Naive thymus-derived CD4-positive, alpha-beta T cell (primary cell): ENCODE measurements at places on chromosomes 1 and 21.

DNA sequence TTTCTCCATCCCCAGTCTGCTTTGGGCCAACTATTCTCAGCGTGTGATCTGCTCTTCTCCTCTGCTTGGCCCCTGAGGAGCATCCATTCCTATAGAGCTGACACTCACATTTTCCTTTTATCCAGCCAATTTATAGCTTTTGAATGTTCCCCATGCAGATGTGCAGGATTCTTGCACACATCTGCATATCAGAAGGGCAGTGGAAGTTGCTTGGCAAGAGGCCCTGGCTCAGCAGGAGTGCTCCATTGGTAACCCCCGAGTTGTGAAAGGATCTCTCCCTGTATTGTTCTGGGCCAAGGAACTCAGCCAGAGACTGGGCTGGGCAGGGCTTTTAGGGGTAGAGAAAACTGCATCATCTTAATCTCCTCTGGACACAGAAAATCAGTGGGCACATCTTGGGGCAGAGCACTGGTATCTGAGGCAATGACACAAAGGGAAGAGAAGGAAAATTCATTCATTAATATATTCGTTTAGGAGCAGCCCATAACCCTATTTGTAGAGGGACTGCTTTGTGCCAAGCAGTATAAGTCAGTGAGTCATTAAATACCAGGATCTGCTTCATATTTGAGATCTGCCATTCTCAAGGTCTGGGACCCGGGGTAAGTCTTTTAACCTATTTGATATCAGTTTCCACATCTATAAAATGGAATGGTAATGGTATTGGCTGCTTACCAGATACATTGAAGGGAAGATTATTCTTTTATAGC is 31.0 kb upstream of the BEND5 start:
- no peaks in the 10 kb centered on the region for H3K4me1 ChIP-seq
- no peak overlapping the region for H3K4me3 ChIP-seq
- H3K27ac ChIP-seq = no peak overlapping the region
- H3K36me3 ChIP-seq = no peaks in the 10 kb centered on the region

GRCh38 chr1:119771770-119772169 is 3.1 kb upstream of the HMGCS2 start:
- H3K4me3 ChIP-seq = no peak overlapping the region
- no peak for DNase-seq
- H3K36me3 ChIP-seq = no peaks in the 10 kb centered on the region
- H3K4me1 ChIP-seq = no peaks in the 10 kb centered on the region
- no peak overlapping the region for H3K27ac ChIP-seq

DNA sequence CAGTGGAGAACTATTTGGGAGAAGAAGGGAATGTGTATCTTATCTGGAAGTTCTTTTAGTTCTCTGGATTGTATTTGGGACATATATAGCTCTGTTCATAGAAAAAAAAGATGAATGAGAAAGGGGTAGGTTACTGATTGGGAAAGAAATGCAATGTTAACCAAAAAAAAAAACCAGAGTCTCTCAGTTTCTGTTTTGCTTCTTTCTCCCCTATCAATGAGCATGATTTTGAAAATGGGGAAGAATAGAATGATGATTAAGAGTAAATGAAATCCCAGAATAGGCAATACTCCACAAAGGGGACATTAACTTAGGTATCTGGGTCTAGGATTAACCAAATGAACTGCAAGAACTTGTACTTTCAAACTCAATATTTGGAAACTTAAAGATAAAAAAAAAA is 92.9 kb downstream of the RHOU start:
- H3K27me3 ChIP-seq = no peaks in the 10 kb centered on the region
- no peak for DNase-seq
- no peak overlapping the region for H3K4me3 ChIP-seq
- peaks cover 16% of the 10 kb centered on the region for H3K4me1 ChIP-seq

GRCh38 chr1:190940951-190941350 is 463.3 kb upstream of the BRINP3 start:
- no peak for DNase-seq
- no peaks in the 10 kb centered on the region for H3K4me1 ChIP-seq
- no peaks in the 10 kb centered on the region for H3K27me3 ChIP-seq
- no peaks in the 10 kb centered on the region for H3K36me3 ChIP-seq
- no peak overlapping the region for H3K27ac ChIP-seq
- H3K4me3 ChIP-seq = no peak overlapping the region

DNA sequence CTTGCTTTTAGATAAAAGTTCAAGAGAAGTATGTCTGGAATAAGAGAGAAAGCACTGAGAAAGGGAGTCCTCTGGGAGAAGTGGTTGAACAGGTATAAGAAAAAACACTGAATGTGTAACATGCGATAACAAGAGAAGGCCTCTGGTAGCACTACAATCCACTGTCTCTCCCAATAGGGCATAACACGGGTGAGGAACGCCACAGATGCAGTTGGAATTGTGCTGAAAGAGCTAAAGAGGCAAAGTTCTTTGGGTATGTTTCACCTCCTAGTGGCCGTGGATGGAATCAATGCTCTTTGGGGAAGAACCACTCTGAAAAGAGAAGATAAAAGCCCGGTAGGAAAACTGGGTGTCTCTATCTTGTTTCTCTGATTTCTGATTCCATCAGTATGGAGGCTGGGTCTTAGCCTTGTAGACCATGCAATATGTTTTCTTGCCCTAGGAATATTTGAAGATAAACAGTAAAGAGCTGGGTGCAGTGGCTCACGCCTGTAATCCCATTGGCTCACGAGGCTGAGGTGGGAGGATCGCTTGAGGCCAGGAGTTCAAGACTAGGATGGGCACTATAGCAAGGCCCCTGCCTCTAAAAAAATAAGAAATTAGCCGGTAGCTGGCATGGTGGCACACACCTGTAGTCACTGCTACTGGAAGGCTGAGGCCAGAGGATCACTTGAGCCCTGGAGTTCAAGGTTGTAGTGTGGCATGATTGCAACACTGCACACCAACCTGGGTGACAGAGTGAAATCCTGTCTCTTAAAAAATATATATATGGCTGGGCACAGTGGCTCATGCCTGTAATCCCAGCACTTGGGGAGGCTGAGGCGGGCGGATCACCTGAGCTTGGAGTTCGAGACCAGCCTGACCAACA is 40.4 kb downstream of the DAP3 start:
- no peak for DNase-seq
- H3K4me3 ChIP-seq = no peak overlapping the region

DNA sequence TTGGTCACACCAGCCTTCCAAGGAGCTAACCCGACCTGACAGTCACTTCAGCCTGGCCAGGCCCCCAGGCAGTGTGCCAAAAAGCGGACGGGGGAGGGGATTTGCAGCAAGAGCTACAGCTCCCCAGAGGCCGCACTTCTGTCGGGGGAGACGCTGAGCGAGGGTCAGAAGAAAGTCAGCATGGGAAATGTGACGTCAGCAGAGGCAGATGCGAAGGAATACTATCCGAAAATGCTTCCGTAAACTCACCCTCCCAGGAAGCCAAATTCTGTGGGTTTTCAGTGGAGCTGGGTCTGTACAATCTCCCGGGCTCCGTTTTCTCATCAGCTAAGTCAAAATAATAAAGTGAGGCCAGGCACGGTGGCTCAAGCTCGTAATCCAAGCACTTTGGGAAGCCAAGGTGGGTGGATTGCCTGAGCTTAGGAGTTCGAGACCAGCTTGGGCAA is 28.5 kb upstream of the ECE1 start:
- no peak overlapping the region for H3K4me3 ChIP-seq
- no peak for DNase-seq
- no peak overlapping the region for H3K27ac ChIP-seq
- no peaks in the 10 kb centered on the region for H3K36me3 ChIP-seq
- H3K27me3 ChIP-seq = no peaks in the 10 kb centered on the region

DNA sequence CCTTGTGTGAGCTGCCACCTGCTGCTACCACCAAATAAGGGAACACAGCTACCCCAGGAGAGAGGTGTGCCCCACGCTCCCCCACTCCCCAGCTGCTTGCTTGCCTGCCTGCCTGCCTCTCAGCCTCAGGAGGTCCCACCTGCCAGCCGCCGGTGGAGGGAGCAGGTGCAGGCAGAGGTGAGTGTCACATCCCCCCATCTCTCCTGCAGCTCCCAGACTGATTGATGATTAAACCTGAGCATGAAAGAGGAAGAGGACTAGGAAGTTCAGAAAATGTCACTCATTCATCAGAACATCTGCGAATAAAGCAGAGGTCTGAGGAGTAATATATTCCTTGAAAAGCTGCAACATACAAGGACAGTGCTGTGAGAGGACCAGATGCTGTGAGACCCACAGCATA is 58.6 kb upstream of the HIVEP3 start:
- no peak for DNase-seq
- no peak overlapping the region for H3K4me3 ChIP-seq
- H3K27ac ChIP-seq = no peak overlapping the region

GRCh38 chr1:10761503-10762152 is 34.8 kb downstream of the CASZ1 start:
- no peaks in the 10 kb centered on the region for H3K4me1 ChIP-seq
- H3K4me3 ChIP-seq = no peak overlapping the region
- no peak overlapping the region for H3K27ac ChIP-seq

GRCh38 chr1:14689996-14690615 is 91.6 kb downstream of the KAZN start:
- no peak for DNase-seq
- H3K4me1 ChIP-seq = no peaks in the 10 kb centered on the region
- no peaks in the 10 kb centered on the region for H3K36me3 ChIP-seq
- no peak overlapping the region for H3K4me3 ChIP-seq
- no peak overlapping the region for H3K27ac ChIP-seq
- no peaks in the 10 kb centered on the region for H3K27me3 ChIP-seq

- H3K27me3 ChIP-seq = no peaks in the 10 kb centered on the region
- no peaks in the 10 kb centered on the region for H3K4me1 ChIP-seq
- no peak overlapping the region for H3K4me3 ChIP-seq
These were observed 548.8 kb upstream of the ZP4 start for GRCh38 chr1:238439511-238439910.

- DNase-seq = no peak
- no peaks in the 10 kb centered on the region for H3K4me1 ChIP-seq
- H3K27ac ChIP-seq = no peak overlapping the region
These were observed 92.0 kb downstream of the MAST2 start for GRCh38 chr1:45895406-45895805.

- H3K4me3 ChIP-seq = no peak overlapping the region
- no peaks in the 10 kb centered on the region for H3K27me3 ChIP-seq
- no peak for DNase-seq
- H3K27ac ChIP-seq = no peak overlapping the region
- no peaks in the 10 kb centered on the region for H3K4me1 ChIP-seq
- H3K36me3 ChIP-seq = no peaks in the 10 kb centered on the region
These were observed 397.0 kb upstream of the ADAMTS5 start for GRCh38 chr21:27363719-27364477.

- no peaks in the 10 kb centered on the region for H3K27me3 ChIP-seq
- H3K4me3 ChIP-seq = no peak overlapping the region
- no peak for DNase-seq
- no peak overlapping the region for H3K27ac ChIP-seq
These were observed 1675.7 kb upstream of the B3GALT2 start for GRCh38 chr1:194862129-194862528.

DNA sequence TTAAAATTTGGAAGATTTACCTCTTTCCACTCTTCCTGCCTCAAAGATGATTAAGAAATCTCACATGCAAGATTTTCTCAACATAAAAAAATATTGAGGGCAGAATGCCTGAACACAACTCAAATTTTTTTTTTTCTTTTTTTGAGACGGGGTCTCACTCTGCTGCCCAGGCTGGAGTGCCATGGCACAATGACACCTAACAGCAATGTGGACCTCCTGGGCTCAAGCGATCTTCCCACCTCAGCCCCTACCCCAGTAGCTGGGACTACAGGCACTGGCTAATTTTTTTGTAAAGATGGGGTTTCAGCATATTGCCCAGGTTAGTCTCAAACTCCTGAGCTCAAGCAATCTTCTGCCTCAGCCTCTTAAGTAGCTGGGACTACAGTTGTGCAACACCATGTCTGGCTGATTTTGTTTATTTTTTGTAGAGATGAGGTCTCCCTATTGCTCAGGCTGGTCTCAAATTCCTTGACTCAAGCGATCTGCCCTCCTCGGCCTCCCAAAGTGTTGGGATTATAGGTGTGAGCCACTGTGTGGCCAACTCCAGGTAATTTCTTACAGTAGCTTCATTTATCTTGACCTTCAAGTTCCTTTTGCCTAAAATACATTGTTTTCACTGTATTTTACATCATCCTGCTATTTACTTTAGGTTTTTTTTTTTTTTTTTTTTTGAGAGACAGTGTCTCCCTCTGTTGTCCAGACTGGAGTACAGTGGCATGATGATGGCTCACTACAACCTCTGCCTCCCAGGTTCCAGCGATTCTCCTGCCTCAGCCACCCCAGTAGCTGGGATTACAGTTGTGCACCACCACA is 10.4 kb downstream of the NUCKS1 start:
- no peaks in the 10 kb centered on the region for H3K27me3 ChIP-seq
- peaks cover 14% of the 10 kb centered on the region for H3K4me1 ChIP-seq
- H3K4me3 ChIP-seq = no peak overlapping the region
- DNase-seq = no peak
- H3K36me3 ChIP-seq = no peaks in the 10 kb centered on the region

DNA sequence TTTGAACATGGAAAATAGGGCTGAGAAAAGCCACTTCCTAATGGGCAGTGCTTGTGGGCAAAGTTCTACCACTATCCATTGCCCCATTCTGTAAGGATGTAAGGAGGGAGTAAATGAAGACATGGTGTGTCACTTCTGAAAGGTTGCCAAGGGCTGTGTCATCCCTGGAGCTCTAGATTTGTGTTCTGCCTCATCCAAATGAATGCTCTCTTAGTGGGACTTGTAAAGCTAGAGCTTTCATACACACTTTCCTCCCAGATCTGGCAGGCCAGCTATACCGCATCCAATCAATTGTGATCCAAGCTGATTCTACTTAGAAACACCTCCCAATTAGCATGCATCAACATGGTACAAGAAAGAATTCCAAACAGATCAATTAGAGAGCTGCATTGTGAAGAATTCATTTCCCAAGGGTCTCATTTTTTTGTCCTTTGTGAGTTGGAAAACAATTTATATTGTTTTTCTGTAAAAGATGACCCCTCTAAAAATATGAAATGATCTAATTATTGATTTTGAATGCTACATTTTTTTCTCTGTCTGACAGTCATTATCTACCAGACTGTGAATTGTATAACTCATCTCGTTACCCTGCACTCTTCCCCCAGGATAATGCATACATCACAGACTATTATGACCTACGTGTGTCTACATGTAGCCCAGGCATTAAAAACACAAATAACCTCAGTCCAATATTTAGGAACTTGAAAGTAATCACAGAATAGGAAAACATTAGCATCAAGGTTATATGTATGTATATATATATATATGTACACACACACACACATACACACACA is 117.1 kb upstream of the DUSP10 start:
- DNase-seq = no peak
- no peak overlapping the region for H3K27ac ChIP-seq
- no peaks in the 10 kb centered on the region for H3K27me3 ChIP-seq
- no peaks in the 10 kb centered on the region for H3K4me1 ChIP-seq
- no peaks in the 10 kb centered on the region for H3K36me3 ChIP-seq

GRCh38 chr1:198449727-198450433 is 90.6 kb downstream of the ATP6V1G3 start:
- DNase-seq = no peak
- no peaks in the 10 kb centered on the region for H3K27me3 ChIP-seq
- H3K27ac ChIP-seq = no peak overlapping the region
- H3K4me1 ChIP-seq = no peaks in the 10 kb centered on the region
- H3K36me3 ChIP-seq = no peaks in the 10 kb centered on the region
